ENCODE measurements at places on chromosomes 3 and 15. TPM values are rescaled to one million over a fixed set of nuclear protein-coding genes. Genes with fewer than 3 reads are reported as not detected.

- DNase-seq, result no peak
Observed at GRCh38 chr3:121970047-121970446, 52.0 kb downstream of the ILDR1 start.

DNA sequence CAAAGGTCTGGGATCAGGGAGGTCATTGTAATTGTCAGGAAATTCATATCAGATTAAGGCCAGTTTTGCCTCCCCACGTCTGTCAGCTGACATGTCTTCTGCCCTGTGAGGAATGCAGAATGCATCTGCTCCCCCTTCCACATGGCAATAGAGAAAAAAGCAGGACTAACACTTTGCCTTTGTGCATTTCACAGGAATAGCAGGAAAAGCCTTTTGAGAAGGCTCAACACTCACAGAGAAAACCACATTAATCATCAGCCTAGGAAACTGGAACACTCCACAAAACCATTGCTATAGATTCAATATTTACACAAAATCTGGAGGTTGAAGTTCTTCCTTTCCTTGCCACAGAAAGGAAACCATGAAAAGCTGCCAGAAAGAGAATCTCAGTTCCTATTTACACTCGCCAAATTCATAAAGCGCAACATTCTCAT, 165.2 kb upstream of the HES1 start:
- DNase-seq, result no peak

- no peak for DNase-seq
Observed at GRCh38 chr3:151265866-151266265, 12.5 kb downstream of the P2RY14 start.

The TMPRSS7 gene
- not detected for total RNA-seq

GRCh38 chr15:84681831-84682230, 23.8 kb upstream of the NMB start:
- no peak for DNase-seq

DNA sequence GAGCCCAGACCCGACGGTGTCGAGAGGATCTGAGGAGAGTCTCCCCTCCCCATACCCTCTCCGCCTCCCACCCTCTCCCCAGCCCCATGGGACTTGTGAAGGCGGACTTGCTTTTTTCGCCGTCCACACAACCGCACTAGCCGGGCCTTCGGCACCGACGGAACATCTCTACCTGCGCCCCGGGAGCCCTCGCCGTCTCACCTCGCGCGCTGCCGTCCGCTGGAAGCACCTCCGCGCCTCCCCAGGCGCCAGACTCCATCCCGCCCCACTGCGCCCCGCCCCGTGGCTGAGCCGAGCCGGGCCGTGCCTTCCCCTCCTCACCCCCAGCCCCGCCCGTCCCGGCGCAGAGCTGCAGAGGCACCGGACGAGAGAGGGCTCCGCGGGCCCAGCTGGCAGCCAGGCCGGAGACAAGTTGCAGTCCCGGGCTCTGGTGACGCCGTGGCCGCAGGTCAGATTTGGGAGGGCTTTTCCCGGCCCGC, at the start of the genes DUOX1 and DUOXA1:
TSS of gene DUOX1 (plus strand) at position 344 of the 479 bp plus-strand sequence. CDS start 1,973 bp downstream, outside the sequence.
TSS of gene DUOXA1 (minus strand) at position 229 of the 479 bp plus-strand sequence. CDS start 6,865 bp downstream, outside the sequence.
- no peak for DNase-seq

The CCR5 gene
- total RNA-seq, result not detected

Measured in progenitor cell of endocrine pancreas (in vitro differentiated cells).